Activated CD8-positive, alpha-beta T cell treated with anti-CD3 and anti-CD28 coated beads, Interleukin-2, amount 10 ng/mL, durations not matched to agents 7 days and 5 days (primary cell): ENCODE measurements at places on chromosomes 4 and X.
A peak's percentile ranks its signal among the peaks of the same experiment; 100 is the strongest.

- DNase-seq, result no peak
These were observed 30.6 kb downstream of the WWC2 start for GRCh38 chr4:183129675-183130074.

DNA sequence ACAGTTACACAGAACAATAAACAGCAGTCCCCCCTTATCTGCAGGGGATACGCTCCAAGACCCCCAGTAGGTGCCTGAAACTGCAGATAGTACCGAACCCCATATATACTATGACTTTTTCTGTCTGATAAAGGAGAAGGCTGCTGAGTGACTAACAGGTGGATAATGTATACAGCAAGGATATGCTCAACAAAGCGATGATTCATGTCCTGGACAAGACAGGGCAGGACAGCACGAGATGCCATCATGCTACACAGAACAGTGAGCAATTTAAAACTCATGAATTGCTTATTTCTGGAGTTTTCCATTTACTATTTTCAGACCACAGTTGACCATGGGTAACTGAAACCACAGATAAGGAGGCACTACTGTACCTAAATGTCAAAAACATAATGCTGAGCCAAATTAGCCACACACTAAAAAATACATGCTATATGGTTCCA lies 76.1 kb downstream of the MANBA start:
- no peak for DNase-seq

DNA sequence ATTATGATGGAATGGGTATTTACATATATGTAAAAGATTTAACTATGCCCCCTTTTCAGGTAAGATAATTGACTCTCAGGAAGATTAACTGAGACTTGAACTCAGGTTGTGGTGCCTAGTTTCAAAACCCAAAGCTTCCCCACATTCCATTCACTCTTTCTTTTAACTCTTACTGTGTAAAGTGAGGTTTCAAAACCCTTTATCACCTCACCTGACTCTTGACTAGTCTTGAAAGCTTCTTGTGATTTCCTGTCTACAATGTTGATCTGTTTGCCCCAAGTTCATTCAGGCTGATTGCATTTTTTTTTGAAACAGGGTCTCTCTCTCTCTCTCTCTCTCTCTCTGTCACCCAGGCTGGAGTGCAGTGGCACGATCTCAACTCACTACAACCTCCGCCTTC lies 40.5 kb upstream of the RAPGEF2 start:
- no peak for DNase-seq

DNA sequence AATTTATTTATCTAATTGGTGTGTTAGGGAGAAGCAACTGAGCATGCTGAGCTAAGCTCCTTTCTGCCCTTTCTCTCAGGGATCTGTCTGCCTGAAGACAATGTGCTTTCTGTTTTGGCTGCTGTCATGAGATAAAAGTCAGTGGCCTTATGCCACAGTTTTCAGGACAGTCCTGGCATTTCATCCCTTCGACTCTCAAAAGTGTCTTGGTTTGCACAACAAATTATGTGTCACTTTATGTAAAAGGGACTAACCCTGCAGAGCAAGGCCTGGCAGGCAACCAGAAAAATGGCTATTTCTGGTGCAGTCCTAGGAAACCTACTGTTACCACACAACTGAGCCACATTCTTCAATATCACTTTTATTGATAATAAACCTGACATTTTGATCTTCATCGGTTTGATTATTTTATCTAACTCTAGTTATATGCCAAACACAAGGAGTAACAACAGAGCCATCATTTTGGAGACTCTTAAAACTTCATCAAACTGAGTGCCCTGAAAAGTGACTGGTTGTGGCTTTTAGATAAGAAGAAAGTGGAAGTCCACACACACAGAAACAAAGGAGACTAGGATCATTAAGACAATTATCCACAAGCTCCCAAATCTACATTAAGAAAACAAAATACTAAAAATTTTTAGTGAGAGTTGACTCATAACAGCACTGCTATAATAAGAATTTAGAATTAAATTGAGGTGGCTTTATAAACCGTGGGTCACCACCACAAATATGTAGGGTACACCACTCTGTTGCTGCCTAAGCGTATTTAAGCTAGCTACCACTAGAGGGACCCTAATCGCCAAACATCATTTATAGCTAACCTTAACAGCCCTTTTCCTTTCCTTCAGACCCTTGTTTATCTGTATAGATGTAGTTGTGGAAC lies 95.9 kb upstream of the PTPN13 start:
- DNase-seq, result no peak

DNA sequence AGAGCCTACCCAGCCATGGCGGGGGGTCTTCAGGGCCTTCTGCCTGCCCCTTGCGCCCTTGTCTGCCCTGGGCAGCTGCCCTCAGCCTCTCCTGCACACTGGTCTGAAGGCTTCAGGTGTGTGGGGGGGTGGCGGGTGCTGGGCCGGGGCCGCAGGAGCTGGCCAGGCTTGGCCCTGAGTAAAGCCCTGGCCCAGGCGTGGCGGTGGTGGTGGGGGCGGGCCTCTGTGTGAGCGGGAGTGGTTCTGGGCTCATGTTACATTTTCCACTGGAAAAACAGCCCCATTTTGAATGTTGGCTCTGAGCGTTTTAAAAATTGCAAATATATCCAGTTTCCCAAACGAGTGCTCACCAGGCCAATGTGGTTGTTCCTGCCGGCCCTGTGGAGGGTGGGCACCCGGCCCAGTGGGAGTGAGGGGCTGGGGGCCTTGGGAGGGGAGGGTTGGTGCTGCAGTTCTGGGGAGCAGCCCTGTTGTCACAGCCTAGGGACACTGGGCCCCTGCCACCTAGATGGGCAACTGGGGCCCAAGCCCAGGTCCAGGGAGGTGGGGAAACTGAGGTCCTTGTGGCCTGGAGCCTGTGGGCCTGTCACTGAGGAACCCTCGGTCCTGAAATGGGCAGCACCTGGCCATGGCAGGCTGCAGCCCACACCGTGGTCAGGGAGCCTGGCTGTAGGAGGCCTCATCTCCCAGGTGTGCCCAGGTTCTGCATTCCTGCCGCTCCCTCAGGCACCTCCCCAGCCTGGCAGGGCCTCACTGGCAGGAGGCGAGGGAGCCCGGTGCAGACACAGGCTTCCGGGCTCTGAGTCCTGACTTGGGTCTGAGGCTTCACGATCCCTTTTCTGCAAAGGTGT lies 28.3 kb downstream of the FGFRL1 start:
- DNase-seq, result no peak

DNA sequence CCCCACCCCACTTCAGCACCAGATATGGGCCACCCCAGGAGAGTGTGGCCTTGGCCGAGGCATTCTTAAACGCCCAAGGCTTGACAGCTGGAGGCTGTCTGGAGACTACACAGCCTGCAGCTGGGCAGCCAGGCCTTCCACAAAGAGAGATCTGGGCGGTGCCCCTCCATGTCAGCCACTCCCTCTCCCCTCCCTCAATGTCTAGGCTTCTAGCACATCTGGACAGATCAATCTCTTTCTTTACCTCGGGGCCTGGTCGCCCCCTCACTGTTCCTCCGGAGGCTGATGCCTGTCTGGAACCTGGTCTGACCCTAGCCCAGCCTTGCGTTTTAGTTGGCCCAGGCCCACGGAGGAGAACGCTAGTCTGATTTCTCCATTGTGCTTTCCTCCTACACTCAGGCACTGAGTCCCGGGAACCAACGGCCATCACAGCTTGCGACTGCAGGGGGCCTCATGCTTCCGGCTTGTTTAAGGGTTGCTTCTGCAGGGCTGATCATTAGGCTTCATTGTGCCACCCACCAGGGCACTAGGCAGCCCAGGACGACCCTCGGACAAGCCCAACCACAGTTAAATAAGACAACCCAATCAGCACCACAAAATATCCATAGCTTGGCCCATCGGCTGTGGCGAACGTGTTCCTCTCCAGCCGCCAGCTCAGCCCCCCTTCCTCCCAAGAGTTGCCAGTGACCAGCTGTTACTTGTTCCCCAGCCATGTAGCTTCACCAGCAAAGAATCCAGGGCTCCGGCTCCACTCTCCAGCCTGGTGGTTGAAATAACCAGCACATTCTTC lies 200.6 kb downstream of the BCOR start:
- DNase-seq, result no peak

GRCh38 chrX:69031971-69032391 lies 133.3 kb downstream of the PJA1 start:
- no peak for DNase-seq

GRCh38 chrX:14476205-14476604 lies 53.1 kb upstream of the GLRA2 start:
- DNase-seq, result no peak

GRCh38 chr4:157978680-157979361 lies 194.0 kb downstream of the GASK1B start:
- peak; percentile 35 for DNase-seq

GRCh38 chr4:108596344-108596743 lies 24.0 kb upstream of the RPL34 start:
- DNase-seq, result no peak

- no peak for DNase-seq
These were observed 221.0 kb downstream of the PALLD start for GRCh38 chr4:168717847-168718246.

- DNase-seq, result no peak
These were observed 26.4 kb upstream of the TMPRSS11B start for GRCh38 chr4:68271851-68272357.

DNA sequence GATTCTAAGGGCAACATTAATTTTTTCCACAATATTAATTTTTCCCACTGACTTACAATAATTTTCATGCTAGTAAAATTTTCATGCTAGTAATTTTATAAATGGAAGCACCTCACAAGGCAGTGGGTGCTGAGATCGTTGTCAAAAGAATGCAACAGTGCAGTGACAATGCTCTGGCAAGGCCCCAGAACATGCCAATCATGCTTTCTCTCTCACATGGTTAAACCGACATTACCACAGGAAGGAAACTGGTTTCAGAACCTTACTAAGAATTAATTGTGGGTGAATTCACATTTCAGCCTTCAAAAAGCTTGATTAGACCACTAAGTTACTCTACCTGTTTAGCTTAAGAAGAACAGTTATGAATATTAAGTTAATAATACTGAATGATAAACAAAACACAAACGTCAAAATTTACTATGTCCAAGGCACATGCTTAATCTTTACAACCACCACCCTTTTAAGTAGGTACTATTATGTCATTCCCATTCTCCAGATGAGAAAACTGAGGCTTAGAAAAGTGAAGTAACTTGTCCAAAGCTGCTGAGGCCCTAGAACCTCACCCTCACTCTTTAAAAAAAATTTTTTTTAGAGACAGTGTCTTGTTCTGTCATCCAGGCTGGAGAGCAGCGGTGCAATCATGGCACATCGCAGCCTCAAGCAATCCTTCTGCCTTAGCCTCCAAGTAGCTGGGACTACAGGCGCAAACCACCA lies 10.0 kb upstream of the OPHN1 start:
- peak; percentile 52 for DNase-seq

DNA sequence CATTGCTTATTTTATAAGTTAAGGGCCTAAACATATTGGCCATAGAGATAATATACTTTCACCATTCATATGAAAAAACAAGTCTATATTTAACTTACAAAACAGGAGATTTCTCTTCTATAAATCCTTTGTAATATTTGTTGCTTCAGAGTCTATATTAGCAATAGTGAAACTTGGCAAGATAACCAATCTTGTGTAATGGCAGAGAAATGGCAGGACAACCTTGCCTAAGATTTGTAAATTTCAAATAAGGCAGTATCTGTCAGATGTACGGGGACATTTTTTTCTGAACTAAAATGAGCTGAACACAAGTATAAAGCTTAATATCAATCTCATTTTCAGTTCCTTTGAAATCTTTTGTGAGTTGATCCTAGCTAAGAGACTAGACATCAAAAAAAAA lies 17.8 kb upstream of the CPEB2 start:
- no peak for DNase-seq

DNA sequence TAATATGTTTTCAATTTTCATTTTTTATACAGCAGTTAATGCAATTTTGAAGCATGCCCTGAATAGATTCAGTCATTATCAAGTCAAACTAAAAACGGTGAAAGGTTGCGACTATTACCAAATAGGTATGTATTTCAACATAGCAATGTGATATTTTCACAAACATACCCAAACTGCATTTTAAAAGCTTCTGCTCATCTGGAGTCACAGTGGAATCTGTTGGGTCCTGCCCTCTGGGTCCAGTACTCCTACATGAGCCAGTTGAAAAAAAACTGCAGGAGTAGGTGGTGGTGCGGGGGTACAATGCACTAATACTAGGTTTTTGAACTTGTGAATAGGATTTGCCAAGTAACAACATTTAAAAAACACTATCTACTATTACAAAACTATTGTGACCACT lies 938 bp downstream of the GPR34 start:
- no peak for DNase-seq

GRCh38 chrX:109535578-109535977 lies 1.1 kb upstream of the NXT2 start:
- DNase-seq, result no peak

- DNase-seq, result no peak
These were observed 35.5 kb upstream of the GPC3 start for GRCh38 chrX:134020910-134021309.

- no peak for DNase-seq
These were observed 114.5 kb downstream of the NR3C2 start for GRCh38 chr4:148327683-148328082.

DNA sequence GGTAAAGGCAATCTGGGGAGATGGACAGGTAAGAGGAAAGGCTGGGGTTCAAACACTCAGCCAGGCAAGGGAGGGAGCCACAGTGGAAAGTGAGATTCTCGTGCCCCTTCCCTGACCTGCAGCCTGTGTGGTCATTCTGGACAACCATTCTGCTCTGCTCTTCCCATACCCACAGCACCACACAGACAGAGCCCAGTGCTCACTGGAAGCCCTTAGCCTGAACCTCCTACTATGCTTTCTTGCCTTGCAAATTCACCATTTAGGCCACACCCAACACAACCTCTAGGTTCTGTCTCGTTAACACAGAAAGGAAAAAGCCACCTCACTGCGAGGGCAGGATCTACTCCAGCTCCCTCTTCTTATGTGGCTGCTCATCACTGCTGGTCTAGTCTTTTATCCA lies 92.7 kb downstream of the SHISA3 start:
- no peak for DNase-seq

- DNase-seq, result no peak
These were observed 19.9 kb upstream of the CPLX1 start for GRCh38 chr4:845836-846251.

GRCh38 chr4:13910556-13910955 lies 283.0 kb upstream of the BOD1L1 start:
- DNase-seq, result no peak

- no peak for DNase-seq
These were observed 61.5 kb upstream of the EXOC1L start for GRCh38 chr4:55758066-55758465.

GRCh38 chr4:10144966-10145365 lies 28.4 kb upstream of the WDR1 start:
- DNase-seq, result no peak

- DNase-seq, result peak; percentile 40
These were observed 208.9 kb downstream of the NWD2 start for GRCh38 chr4:37453281-37453998.

- no peak for DNase-seq
These were observed 16.1 kb upstream of the EXOSC9 start for GRCh38 chr4:121784975-121785374.

GRCh38 chr4:175504318-175504717 lies 307.7 kb downstream of the GPM6A start:
- no peak for DNase-seq
